HFFc6 (cell line): ENCODE measurements at places on chromosomes 3 and 15.

GRCh38 chr15:74889883-74890664, at the start of gene MPI:
MPI (plus strand) TSS chr15:74890042; CDS start chr15:74890074, 32 bp downstream.
- DNase-seq = peak; percentile 72

GRCh38 chr3:174815750-174816149, 43.4 kb upstream of the NAALADL2 start:
- no peak for DNase-seq

GRCh38 chr3:58408906-58409305, 24.7 kb downstream of the PDHB start:
- no peak for DNase-seq

GRCh38 chr3:185744997-185745843, 79.6 kb downstream of the IGF2BP2 start:
- peak; percentile 95 for DNase-seq

DNA sequence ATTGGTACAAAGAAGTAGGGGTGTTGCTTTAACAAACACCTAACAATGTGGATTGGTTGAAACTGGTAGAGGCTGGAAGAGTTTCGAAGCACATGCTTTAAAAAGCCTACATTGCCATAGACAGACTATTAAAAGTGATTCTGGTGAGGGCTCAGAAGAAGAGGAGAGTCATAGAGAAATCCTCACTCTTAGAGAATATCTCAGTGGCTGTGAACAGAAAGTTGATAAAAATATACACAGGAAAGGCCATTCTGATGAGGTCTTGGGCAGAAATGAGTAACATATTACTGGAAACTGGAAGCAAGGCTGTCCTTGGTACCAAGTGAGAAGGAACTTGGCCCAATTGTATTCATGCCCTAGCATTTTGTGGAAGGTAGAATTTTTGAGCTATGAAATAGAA, 173.7 kb upstream of the CRBN start:
- no peak for DNase-seq
